T-cell (primary cell): ENCODE measurements at places on chromosomes 2 and 18. TPM values are rescaled to one million over a fixed set of nuclear protein-coding genes. Genes with fewer than 3 reads are reported as not detected.
A peak's percentile ranks its signal among the peaks of the same experiment; 100 is the strongest.

The NCKAP5 gene
- total RNA-seq = not detected

The MROH2A gene
- total RNA-seq = not detected

The RGPD3 gene
- 0.16 TPM for total RNA-seq

DNA sequence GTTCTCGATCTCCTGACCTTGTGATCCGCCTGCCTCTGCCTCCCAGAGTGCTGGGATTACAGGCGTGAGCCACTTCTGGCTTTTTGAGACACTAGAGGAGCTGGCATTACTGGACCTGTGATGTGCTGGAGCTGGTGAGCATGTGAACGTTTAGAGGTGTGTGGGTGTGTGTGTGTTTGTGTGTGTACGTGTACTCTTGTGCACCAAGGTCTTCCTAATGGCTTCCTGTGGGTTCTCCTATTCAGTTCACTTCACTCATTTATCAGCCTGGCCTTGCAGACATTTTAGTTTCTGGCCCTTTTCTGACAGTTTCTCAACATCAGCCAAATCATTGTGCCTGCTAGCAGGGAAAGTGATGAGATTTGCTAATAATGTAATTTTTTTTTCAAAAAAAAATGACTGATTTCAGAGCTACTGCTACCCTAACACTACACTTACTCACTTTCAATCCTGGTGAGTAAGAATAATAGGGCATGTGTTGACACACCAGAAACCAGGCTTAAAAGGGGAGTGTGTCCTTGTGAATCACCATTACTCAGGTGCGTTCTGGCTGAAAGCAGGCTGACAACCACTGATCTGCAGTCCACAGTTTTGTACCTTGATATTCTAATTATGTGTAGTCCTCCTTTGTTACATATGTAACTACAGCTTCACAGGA lies 41.0 kb upstream of the ACTR3 start:
- H3K4me3 ChIP-seq = no peak overlapping the region
- no peak for DNase-seq
- no peak overlapping the region for H3K27ac ChIP-seq
- no peaks in the 10 kb centered on the region for H3K36me3 ChIP-seq
- H3K4me1 ChIP-seq = no peaks in the 10 kb centered on the region

DNA sequence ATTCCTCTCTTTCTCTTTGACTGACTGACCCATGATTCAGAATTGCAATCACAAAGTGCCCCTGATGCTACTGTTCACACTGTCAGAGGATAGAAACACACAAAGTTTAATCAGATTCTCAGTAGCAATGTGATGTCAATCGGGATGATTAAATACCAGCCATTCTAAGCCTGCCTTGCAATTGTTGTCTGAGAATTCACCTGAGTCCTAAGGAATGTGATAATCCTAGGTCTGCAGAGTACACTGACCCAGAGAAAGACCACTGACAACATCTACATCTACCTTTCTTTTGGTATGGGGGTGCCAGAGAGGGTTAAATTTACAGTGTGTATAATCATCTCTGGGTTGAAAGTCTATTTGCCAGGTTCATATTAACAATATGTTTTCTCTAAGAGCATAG lies 883.3 kb downstream of the NRXN1 start:
- H3K4me1 ChIP-seq = no peaks in the 10 kb centered on the region
- no peaks in the 10 kb centered on the region for H3K27me3 ChIP-seq
- no peak for DNase-seq
- no peak overlapping the region for H3K27ac ChIP-seq
- no peaks in the 10 kb centered on the region for H3K36me3 ChIP-seq
- H3K4me3 ChIP-seq = no peak overlapping the region

DNA sequence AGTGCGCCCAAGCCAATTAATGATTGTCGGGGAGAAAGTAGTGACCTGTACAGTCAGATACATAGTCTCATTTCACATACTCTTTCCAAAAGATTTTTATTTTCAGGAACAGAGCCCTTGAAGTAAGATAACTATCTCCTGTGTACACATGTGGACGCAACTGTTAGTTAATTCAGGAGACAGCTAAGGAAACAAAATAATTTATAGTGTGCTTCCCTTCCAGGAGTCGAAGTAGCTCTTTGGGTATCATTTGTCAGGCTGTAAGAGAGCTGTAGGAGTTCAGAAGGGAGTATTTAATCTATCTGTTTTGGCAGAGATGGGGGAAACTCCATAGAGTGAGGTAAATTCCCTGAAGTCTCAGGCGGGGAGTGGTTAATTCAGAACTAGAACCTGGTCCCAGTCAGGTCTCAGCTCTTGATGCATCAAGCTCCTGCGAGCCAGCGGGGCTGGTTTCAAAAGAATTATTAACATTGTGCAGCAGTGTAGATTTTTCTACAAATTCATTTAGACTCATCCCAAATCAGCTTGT lies 63.0 kb downstream of the MAPK4 start:
- H3K4me3 ChIP-seq = no peak overlapping the region
- no peak for DNase-seq
- H3K4me1 ChIP-seq = no peaks in the 10 kb centered on the region

The TTN gene
- total RNA-seq = 15.7 TPM

GRCh38 chr2:209960676-209961630 lies 41.5 kb upstream of the RPE start:
- no peaks in the 10 kb centered on the region for H3K4me1 ChIP-seq
- no peaks in the 10 kb centered on the region for H3K36me3 ChIP-seq
- H3K27ac ChIP-seq = no peak overlapping the region
- H3K4me3 ChIP-seq = no peak overlapping the region
- peak; percentile 10 for DNase-seq

The GPR155 gene
- total RNA-seq = 25.2 TPM

The ARHGEF33 gene
- not detected for total RNA-seq

DNA sequence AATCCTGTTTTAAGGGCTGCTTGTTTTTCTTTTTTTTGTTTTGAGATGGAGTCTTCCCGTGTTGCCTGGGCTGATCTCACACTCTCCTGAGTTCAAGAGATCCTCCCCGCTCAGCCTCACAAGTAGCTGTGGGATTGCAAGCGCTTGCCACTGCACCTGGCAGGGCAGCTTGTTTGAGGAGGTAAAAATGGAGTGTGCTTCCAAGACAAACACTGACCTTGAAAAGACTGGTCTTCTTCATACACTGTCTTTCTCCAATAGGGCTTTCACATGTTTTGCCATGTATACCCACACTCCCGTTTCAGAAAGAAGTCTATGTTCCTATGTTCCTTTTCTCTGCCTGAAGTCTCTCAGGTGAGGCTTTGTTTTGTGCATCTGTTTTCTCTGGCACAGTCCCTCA lies 32.6 kb upstream of the LDAH start:
- no peak overlapping the region for H3K4me3 ChIP-seq
- H3K27ac ChIP-seq = no peak overlapping the region
- H3K27me3 ChIP-seq = peaks cover 4% of the 10 kb centered on the region
- H3K36me3 ChIP-seq = no peaks in the 10 kb centered on the region
- no peak for DNase-seq

GRCh38 chr18:55509631-55510324 lies 78.2 kb downstream of the TCF4 start:
- no peaks in the 10 kb centered on the region for H3K4me1 ChIP-seq
- no peak overlapping the region for H3K4me3 ChIP-seq
- no peaks in the 10 kb centered on the region for H3K27me3 ChIP-seq
- H3K36me3 ChIP-seq = no peaks in the 10 kb centered on the region
- DNase-seq = no peak

The ZNF514 gene
- total RNA-seq = 27.1 TPM

The CLEC4F gene
- total RNA-seq = not detected

DNA sequence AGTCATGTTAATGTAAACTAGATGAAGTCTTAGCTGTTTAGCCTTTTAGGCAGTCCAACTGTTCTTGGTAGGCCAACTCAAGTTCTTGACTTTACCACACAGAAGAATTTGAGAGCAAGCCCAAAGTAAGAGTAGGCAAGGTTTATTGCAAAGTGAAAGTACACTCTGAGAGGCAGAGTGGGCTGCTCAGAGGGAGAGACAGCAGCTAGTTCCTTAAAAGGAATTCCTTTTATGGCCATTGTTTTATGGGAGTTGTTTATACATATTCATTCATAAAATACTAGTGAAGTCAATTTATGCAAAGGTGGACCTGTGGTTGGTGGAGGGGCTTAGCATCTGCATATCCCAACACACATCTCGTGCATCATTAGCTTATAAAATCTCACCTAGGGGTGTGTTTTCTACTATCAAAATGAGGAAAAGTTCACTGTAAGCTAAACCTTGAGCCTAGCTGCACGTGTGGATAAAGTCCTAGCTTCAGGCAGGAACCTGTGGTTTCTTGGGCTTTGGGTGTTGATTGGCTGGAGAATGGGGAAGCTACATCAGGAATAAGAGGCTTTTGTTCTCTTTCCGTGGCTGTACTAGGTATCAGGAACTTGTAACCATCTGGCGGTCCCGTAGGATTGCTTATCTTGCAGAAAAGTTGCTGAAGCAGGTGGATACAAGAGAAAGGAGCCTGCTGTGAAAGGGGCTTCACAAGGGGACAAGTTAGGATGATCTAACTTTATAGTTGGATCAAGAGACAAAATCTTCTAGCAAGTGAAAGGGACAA lies 110.4 kb upstream of the GULP1 start:
- DNase-seq = no peak
- H3K4me3 ChIP-seq = no peak overlapping the region
- no peaks in the 10 kb centered on the region for H3K27me3 ChIP-seq

- no peaks in the 10 kb centered on the region for H3K27me3 ChIP-seq
- H3K4me1 ChIP-seq = peaks cover 29% of the 10 kb centered on the region
- peak; percentile 64 for DNase-seq
- H3K4me3 ChIP-seq = peak within 1 kb of the TSS; percentile 81
- H3K36me3 ChIP-seq = no peaks in the 10 kb centered on the region
Measured at GRCh38 chr2:105329561-105330495, at the start of gene TGFBRAP1. TSS of gene TGFBRAP1 (minus strand) at chr2:105329735. CDS start at chr2:105308301, 21,434 bp downstream.

DNA sequence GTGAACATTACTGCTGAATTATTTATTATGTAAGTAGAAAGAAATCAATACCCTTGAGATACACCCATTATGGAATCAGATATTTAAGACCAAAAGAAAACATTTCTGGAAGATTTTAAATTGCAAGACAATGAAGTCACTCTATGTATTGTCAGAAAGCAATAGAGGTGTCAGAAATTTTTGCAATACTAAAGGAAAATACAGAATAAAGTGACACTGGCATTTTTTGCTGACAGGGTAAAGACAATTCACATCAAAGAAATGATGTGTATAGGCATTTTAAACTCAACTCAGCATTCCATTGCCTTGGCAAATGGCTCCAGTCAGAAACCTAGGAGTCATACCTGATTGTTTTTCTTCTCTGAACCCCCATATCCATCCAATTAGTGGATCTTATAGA lies 191.0 kb upstream of the PID1 start:
- H3K36me3 ChIP-seq = no peaks in the 10 kb centered on the region
- no peaks in the 10 kb centered on the region for H3K27me3 ChIP-seq
- no peaks in the 10 kb centered on the region for H3K4me1 ChIP-seq
- no peak overlapping the region for H3K27ac ChIP-seq
- no peak for DNase-seq
- H3K4me3 ChIP-seq = no peak overlapping the region

DNA sequence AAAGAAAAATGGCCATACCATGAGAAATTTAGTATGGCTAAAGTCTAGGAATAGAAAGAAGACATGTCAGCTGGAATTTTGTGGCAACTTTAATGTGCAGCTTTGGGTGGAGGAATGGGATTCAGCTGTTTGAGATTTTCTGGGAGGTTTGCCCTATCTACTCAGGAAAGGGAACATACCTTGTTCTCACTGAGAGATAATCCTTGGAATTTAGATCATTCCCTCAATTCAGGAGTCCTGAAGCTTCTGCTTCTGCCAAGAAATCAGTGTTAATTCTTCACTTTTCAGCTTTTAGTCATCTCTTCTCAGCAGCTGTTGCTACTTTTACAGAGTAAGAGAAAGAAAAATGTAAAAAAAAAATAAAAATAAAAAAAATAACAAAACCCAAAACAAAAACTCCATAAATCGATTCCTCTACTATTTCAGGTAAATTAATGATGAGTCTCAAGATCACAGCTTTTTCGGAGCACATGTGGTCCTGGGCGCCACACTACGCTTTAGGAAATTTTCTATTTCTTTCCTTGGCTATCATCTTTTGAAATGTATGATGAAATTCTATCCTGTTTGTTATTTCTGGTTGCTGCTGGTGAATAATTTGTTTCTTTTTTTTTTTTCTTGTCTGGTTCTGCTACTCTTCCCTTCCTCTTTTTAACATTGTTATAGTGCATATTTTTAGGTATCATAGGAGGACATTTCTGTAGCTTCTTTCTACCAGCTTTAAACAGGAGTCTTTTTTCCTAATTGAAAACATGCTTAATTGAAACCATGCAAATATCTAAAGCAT lies 18.9 kb upstream of the BAZ2B start:
- no peaks in the 10 kb centered on the region for H3K36me3 ChIP-seq
- no peak for DNase-seq
- no peak overlapping the region for H3K4me3 ChIP-seq
- H3K27ac ChIP-seq = no peak overlapping the region
- no peaks in the 10 kb centered on the region for H3K4me1 ChIP-seq

The STK39 gene
- 18.4 TPM for total RNA-seq

DNA sequence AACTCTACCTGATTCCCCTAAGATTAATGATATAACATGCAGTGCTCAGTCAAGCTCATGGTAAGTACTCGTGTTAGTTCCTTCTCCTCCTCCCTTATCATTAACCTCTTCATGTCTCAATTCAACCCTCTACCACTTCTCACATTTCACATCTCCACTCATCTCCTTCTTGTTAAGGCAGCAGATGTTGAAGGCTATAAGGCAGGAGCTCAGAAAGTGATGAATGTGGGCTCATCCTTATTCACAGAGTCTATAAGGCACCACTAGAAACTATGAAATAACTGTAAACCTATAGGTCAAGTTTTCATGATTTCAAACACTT lies 56.0 kb downstream of the CLHC1 start:
- no peak for DNase-seq
- no peaks in the 10 kb centered on the region for H3K27me3 ChIP-seq
- H3K36me3 ChIP-seq = no peaks in the 10 kb centered on the region
- no peak overlapping the region for H3K4me3 ChIP-seq
- no peaks in the 10 kb centered on the region for H3K4me1 ChIP-seq
- H3K27ac ChIP-seq = no peak overlapping the region

The FAM124B gene
- 1.2 TPM for total RNA-seq

The KLHL14 gene
- 1.4 TPM for total RNA-seq
